ENCODE measurements at places on chromosomes 3 and 15.

DNA sequence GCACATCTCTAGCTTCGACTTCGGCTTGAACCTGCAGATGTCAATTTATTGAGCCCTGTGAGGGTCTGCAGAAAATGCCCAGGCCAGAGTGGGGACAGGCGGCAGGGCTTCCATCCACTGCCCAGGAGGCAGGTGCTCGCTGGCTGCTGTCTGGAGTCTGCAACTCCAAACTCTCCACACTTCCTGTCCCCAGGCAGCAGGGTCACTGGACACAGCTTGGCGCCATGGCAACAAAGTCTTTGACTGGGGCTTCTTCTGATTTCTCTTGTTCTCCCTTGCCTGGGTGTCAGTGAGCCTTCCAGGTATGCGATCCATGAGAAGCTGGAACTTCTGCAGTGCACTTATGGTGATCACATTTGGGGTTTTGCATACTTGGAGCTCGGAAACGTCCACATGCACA lies 33.5 kb downstream of the SV2B start:
- DNase-seq: no peak

DNA sequence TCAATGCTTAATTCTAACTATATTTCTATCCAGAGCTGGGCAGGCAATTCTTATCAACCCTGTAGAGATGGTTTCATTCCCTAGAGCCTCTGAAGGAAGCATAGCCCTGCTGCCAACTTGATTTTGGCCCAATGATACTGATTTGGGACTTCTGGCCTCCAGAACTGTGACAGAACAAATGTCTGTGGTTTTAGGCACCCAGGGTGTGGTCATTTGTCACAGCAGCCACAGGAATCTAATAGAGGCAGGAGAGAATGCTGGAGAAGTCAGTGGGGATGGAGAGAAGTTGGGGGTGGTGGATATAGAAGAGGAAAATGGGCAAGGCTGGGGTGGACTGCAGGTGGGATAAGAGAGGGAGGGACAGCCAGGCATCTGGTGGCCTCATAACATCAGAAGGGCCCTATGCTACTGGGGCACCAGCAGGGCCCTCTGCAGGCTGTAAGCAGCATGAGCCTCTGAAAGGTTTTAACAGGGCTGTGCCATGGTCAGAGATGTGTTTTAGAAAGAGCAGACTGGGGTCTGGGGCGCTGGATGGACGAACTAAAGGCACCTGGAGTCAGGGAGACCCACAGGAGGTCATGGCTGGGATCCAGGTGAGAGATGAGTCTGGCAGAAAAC lies 19.8 kb downstream of the MRPS11 start:
- DNase-seq: no peak

DNA sequence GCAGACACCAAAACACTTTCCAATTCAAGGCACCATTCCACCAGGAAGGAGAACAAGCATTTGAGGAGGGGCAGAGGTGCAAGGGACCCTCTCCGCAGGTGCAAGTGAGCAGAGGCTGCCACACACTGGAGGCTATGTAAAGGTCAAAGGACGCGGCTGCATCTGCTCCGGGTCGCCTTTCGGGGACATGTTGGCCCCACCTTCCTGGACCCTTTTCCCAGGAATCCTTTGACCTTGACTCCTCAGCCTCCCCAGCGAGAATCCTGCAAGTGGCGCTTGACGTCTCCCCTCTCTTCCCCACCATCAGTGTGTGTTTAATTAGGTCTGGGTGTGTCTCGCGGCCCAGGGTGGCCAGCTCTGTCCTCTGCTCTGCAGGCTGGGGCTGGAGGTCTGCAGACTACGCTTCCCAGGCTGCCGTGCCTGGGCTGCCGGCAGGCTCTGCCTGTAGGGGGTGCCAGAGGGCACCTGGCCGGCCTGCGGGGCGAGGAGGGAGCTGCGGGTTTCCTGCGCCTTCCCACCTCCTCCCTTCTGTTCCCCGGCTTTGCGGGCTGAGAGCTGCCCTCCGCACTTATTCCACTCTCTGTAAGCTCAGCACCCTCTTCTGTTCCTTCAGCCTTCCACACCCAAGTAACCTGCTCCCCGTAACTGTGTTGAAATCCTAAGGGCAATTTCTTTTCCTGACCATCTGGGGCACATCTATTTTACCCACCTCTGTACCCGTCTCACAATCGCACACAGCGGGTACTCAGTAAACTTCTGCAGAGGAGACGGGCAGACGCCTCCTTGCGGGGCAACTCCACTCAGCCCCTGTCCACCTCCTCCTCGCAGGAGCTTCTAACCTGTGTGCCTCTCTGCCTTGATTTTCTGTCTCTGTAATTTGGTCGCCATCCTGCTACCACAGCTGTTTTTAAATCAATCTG lies 129.8 kb downstream of the NSMCE3 start:
- DNase-seq: no peak

DNA sequence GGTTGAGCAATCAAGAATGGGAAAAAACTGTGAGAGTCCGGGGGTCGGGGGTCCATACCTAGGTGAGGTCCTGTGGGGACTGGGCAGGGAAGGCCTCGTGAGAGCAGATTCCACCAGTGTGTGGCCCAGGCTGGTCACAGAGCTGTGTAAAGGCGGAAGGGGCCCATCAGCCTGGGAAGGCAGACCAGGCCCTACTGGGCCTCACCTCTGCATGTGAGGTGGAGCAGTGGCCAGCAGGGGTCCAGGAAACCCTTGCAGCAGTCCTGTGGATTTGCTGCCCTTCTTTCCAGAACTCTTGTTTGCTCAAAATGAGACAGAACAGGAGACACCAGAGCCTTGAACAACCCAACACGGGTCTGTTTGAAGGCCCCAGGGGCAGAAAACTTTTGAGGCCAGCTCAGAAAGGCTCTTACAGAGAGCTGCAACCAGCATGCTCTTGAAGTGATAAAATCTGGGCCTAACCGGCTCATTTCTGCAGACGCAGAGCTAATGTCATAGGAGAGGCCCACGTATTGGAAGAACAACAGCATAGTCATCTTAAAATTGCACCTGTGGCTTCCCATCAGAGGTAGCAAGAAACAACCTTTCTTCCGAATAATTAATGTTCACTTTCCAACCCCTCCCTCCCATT lies 30.3 kb upstream of the HHATL start:
- DNase-seq: no peak

GRCh38 chr3:195847055-195847950 lies 35.6 kb upstream of the MUC4 start:
- no peak for DNase-seq

DNA sequence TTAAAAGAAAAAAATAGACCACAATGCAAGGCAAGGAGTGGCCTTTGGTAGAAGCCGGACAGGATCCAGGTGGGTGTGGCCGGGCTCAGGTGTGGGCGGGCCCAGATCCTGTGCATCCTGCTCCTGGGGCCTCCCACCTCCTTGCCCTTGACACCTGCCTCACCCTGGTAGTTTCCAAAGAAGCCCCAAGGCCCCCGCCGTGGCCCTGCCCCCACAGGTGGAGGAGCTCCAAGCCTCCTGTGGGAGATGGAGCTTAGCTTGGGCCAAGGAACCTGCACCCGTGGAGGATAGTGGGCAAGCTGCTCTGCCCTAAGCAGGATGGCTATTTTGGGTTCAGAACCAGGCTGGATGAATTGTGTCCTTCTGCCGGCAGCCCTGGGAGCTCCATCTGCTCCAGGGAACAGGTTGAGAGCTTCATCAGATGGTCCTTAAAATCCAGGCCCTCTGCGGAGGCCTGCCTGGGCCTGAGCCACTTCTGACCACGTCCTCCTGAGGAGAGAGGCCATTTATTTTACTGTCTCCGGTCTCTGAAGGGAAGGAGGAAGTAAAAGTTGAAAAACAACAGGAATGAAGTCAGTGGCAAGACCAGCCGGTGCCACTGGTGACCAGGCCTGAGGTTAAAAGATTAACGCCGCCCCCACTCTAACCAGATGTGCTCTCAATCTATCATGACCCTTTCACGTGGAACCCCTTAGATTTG lies 53.9 kb upstream of the KLF13 start:
- DNase-seq: no peak

- no peak for DNase-seq
Observed at GRCh38 chr3:179027326-179027900, 44.2 kb downstream of the ZMAT3 start.

DNA sequence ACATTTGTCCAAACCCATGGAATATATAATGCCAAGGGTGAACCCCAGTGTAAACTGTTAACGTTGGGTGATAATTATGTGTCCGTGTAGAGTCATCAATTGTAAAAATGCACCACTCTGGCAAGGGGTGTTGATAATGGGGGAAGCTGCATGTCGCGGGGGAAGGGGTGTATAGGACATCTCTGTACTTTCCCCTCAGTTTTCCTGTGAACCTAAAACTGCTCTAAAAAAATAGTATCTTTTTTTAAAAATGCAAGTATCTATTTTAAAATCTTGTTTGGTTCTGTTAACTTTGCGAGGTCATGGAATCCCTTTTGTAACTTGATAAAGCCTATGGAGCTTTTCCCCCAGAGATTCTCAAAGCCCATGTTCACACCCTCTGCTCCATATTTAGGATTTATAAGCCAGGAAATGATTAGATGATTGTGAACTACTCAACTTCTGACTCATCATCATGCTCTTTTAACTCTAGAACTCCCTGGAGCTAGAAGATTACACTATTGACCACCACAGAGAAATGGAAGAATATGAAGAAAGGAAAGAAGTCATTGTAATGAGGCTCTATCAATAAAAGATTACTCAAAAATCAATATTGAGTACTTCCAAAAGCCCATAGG lies 56.1 kb upstream of the C3orf49 start:
- no peak for DNase-seq

- DNase-seq: no peak
Observed at GRCh38 chr15:53759411-53759931, at the start of gene WDR72. TSS of gene WDR72 (minus strand) at chr15:53759663. CDS start at chr15:53733149, 26,514 bp downstream.

DNA sequence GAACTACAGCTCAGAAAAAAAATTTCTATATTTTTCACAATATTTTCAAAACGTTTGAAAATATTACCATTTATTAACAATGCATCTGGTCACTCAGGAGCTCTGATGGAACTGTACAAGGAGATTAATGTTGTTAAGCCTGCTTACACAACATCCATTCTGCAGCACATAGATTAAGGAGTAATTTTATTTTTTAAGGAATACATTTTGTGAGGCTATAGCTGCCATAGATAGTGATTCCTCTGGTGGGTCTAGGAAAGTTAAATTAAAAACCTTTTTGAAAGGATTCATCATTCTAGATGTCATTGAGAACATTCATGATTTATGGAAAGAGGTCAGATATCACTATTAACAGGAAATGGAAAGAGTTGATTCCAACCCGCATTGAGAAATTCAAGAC lies 196.9 kb downstream of the C3orf38 start:
- DNase-seq: no peak

DNA sequence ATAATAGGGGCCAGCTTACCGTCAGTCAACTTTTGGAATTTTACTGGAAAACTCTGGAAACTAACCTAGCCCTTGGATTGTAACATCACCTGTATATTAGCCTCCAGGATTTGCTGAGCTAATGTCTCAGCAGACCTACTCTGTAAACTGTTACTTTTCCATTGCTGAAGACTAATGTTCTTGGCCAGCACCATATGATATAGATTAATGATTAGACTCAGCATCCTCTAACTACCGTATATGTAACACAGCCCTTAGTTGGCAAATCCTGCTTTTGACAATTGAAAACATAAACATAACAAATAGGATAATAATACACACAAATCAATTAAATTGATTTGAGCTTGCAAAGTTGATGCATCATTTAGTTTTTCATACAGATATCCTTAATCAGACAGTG lies 26.6 kb upstream of the GBE1 start:
- no peak for DNase-seq

- DNase-seq: no peak
Observed at GRCh38 chr3:140091143-140091542, 156.2 kb downstream of the CLSTN2 start.

DNA sequence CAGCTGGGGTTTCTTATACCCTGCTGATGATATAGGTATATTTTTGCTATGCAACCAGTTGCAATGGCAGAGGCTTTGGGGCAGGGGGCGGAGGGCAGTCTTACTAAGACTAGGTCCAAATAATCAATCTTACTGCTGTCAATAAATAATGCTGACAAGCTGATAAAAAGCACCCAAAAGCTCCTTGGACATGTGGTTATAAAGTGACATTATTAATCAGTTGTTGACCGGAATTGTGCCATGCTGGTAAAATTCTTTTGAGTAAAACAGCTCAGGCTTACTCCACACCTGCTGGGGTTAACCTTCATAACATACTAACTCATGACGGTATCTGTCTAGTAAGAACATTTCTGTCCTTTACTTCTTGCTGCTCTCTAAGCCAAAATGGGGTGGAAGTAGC lies 101.9 kb downstream of the CHST2 start:
- DNase-seq: no peak

- DNase-seq: no peak
Observed at GRCh38 chr3:189202106-189202505, 30.3 kb downstream of the TPRG1 start.

- DNase-seq: no peak
Observed at GRCh38 chr3:107701299-107701698, 178.5 kb downstream of the BBX start.

DNA sequence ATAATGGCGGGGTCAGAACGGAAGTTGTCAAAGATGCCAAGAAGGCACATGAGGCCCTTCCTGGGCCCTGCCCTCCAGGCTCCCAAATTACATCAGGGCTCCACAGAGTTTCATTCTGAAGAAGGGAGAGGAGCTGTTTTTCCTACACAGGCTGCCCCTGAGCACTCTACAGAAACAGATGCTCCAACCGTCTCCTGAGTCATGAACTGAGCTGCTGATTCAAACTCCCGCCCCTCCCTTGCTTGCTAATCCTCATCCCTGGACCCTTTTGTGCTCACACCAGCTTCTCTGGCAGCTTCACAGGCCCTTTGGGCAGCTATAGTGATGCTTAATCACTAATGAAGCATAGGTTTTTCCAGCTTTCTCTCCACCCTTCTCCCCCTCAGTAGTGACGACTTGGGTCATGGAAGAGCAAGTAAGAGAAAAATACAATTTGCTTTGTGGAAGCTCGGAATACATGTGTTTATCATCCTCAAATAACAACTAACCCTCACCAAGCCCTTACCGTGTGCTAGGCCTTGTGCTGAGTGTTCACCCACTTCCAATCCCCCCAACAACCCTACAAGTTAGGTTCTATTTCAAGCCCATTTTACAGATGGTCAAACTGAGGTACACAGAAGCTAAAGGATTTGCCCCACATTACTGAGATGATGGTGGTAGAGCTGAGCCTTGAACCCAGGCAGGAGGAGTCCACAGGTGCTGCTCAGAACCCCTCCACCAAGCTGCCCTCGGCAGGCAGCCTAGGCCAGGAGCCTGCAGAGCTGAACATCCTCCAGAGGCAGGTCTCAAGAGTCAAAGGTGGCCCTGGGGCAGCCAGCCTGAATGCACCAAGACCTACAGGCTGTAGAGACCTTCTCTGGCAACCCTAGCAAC lies 21.9 kb downstream of the MEGF11 start:
- no peak for DNase-seq

- DNase-seq: no peak
Observed at GRCh38 chr15:80459380-80459779, 55.2 kb downstream of the ARNT2 start.

- no peak for DNase-seq
Observed at GRCh38 chr15:99123713-99124451, 19.0 kb downstream of the SYNM start.

- no peak for DNase-seq
Observed at GRCh38 chr15:60424006-60424405, 26.2 kb upstream of the ANXA2 start.

DNA sequence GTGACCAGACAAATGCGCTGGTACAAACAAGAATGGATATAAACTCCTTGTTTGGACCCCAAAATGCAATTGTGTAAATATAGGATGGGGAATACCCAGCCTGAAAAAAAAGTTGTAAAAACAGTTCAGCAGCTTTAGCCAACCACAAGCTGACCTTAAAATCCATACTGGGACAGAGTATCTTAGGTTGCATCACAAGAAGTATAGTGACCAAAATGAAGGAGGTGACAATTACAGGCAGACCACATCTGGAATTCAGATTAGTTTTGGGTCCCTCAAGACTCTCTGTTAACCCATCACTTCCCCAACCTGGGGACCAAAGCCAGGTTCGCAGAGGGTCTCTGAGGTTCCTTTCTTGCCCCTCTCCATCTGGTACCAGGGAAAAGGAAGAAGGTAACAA lies 115.9 kb upstream of the PRR20G start:
- DNase-seq: no peak
